Stimulated activated CD4-positive, alpha-beta T cell treated with anti-CD3 and anti-CD28 coated beads, Interleukin-2, amount 100 ng/mL, for 4 hours (primary cell): ENCODE measurements at places on chromosomes 2 and 18.

GRCh38 chr18:39571511-39571910 is 2005.9 kb upstream of the CELF4 start:
- no peak for DNase-seq

GRCh38 chr18:58862356-58862755 is 2.3 kb upstream of the ZNF532 start:
- DNase-seq: no peak

DNA sequence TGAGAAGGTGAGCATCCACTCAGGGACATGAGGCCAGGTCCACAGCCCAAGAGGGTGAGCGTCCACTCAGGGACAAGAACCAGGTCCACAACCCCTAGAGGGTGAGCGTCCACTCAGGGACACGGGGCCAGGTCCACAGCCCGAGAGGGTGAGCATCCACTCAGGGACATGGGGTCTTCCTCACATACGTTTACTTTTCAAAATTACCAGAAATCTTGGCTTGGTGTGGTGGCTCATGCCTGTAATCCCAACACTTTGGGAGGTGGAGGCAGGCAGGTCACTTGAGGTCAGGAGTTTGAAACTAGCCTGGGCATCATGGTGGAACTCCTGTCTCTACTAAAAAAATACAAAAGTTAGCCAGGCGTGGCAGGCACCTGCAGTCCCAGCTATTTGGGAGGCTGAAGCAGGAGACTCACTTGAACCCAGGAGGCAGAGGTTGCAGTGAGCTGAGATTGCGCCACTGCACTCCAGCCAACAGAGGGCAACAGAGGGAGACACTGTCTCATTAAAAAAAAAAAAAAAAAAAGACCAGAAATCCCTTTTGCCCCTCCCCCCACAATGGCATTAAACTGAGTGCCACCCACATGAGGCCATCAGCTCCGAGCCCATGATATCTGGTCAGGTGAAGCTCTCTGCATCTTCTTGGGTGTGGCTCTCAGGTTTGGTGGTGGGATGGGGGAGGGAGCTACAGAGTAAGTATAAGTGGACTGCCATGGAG is 9.0 kb upstream of the MBP start:
- DNase-seq: no peak

DNA sequence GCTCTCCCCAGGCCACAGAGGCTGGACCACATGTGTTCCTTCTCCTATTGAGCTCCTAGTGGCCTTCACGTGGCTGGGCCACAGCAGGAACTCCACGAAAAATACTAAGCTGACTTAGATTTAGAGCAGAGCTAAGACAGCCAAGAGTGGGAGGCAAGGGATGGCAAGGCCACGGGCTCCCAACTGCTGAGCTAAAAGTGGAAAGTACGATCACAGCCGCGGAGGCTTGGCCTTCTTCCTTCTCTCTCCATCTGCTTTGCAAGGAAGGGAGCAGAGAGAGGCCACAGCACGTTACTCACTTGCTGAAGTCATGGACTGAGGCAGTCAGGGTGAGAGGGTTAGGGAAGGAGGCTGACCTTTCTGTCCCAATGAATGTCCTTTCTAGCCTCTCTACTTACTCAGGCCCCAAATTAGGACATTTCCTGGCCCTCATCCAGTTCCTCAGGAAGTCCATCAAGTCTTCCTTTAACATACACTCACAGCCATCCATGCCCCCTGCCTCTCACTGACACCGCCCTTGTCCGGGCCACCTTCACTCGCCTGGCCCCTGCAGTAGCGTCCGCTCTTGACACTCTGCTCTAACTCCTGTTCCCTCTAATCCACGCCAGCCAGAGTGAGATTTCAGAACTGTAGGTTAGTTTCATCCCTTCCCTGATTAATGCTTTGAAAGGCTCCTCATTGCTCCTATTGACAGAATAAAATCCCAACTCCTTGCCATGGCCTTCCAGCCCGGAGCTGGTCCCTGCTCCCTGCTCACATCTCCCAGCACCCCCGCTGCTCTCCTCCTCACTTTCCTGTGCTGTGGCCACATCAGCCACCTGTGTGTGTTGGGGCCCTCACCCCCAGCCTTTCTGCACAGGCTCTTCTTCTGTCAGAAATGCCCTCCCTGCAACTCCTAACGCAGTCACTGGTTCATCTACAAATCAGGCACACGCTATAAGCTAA is 204.2 kb downstream of the CYP26B1 start:
- no peak for DNase-seq

GRCh38 chr2:235244255-235245220 is 249.3 kb upstream of the AGAP1 start:
- DNase-seq: no peak

- no peak for DNase-seq
Observed at GRCh38 chr2:172226244-172227061, 123.8 kb upstream of the DLX2 start.

DNA sequence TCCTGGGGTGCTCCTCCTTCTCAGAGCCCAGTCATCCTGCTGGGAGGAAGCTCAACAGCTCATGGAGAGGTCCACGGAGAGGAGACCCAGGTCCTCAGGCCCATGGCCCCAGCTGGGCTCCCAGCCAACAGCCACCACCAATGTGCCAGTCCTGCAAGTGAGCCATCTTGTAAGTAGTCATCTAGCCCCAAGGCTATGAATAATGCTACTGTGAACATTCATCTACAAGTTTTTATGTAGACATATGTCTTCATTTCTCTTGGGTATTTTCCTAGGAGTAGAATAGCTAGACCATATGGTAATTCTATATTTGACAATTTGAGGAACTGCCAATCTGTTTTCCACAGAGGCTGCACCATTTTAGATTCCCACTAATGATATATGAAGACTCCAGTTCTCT is 166.1 kb downstream of the MTCL1 start:
- no peak for DNase-seq

GRCh38 chr18:60446821-60447220 is 74.2 kb upstream of the MC4R start:
- no peak for DNase-seq

DNA sequence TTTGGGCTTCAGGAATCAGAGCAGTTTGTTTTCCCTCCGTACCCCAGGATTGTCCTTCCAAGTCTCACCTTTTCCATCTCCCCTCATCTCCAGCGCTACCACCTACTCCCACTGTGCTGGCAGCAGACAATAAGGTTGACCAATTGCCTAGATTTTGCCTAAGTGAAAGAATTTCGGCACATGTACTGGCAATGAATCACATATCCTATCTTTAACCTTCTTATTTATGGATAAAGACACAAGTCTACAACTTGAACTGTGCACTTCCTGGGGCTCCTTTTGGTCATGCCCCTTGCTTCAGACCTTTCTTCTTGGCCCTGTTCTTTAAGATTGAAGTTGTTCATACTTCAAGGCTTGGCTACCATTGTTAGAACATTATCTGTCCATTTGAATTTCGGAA is 71.4 kb downstream of the KCMF1 start:
- no peak for DNase-seq
